Esophagus mucosa (tissue), 1 donor: ENCODE measurements at places on chromosomes 13 and 19. TPM values are rescaled to one million over a fixed set of nuclear protein-coding genes. Genes with fewer than 3 reads are reported as not detected.

DNA sequence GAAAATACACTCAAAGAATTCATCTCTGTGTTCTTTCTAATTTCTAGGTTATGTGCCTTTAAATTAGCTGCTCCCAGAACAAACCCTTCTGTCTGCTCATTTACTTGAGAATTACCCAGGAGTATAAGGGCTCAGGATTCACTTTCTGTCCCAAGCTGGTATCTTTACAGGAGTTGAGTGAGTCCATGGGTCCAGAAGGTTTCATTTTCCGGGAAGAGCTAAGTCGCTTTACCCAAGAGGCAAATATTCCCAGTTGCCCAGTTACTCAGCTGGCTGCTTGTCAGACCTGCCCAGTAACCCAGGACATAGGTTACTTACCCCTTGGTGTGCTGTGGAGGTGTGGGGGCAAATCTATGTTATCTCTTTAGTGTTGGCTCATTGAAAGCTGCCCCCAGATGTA, 47.3 kb downstream of the DHRS12 start:
- ATAC-seq = no peak

DNA sequence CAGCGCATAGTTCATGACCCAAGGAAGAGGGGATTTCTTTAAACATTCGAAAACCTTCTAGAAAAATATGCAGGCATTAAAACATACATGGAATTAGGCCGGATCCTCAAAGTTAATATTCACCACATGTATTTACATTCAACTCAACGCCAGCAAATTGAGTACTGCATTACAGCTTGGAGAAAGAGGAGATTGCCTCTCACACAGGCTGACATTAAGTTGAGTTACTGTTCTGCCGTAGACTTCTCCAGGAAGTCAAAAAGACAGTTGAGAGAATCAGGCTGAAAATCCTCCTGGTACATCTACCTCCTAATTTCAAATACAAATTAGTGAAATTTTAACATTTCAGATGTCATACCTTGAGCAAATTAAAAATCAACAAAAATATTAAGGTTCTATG, 195.7 kb downstream of the URI1 start:
- no peak for ATAC-seq

The ZNF77 gene
- total RNA-seq = 2.4 TPM

The XRCC1 gene
- 15.6 TPM for total RNA-seq

- ATAC-seq = no peak
These were observed 4.9 kb upstream of the STARD13 start for GRCh38 chr13:33290421-33290965.

The CRX gene
- total RNA-seq = not detected

The ATP8A2 gene
- total RNA-seq = not detected

DNA sequence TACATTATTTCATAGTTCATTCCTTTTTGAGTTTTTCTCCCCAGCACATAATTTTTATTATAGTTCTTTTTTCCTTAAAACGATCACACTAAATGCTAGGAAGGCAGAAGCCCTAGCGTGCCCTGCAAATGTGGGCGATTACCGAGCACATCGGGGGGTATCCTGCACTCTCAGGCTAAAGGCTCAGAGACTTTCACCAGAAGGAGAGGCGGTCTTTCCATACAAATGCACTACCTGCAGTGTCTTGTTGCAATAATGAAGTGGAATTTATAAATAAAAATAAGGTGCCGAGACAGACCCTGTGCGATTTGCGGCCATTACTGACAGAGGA, 29.3 kb upstream of the SPACA7 start:
- ATAC-seq = no peak

The SLC25A41 gene
- 0.36 TPM for total RNA-seq

DNA sequence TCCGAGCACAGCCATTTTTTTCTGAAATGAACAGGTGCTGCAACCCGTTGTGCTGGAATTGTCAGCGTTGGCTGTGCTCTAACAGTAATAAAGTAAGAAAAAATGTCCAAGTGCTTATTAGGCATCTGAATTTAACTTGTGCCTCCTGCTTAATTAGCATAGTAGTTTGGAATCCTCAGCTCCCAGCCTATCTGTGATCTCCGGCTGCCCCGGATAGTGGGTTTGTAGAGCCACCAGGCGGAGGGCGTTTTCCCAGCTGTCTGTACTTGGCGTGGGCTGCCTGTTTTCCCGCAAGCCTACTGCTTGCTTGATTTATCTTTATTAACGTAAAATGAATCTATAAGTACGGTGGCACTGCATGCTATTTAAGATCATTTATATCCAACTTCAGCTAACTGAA, 137.9 kb downstream of the MTUS2 start:
- ATAC-seq = no peak

DNA sequence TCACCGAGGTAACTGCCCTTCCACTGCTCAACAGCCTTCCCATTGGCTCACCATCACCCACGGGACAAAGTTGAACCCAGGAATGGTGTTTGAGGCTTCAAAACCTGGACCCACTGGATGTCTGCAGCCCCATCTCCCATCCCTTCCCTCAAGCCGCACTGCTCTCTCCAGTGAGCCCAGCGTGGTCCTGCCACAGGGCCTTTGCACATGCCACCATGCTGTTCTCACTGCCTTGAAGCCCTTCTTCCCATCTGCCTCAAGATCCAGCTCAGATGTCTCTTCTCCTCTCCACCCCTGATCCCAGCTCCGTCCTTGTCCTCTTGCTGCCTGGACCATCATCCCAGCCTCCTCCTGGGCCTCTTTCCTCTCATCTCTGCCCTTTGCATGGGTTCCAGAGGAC, 4.0 kb downstream of the SHISA7 start:
- no peak for ATAC-seq

- ATAC-seq = no peak
These were observed at the start of gene MYO16 for GRCh38 chr13:108629181-108629752. Gene MYO16 (plus strand): TSS chr13:108629611. CDS start chr13:108629845, 234 bp downstream.

- peak; percentile 48 for ATAC-seq
These were observed 63.7 kb upstream of the WDFY2 start for GRCh38 chr13:51520524-51520923.

The SHANK1 gene
- 0.04 TPM for total RNA-seq

- no peak for ATAC-seq
These were observed 17.5 kb upstream of the ASPDH start for GRCh38 chr19:50531171-50531612.

DNA sequence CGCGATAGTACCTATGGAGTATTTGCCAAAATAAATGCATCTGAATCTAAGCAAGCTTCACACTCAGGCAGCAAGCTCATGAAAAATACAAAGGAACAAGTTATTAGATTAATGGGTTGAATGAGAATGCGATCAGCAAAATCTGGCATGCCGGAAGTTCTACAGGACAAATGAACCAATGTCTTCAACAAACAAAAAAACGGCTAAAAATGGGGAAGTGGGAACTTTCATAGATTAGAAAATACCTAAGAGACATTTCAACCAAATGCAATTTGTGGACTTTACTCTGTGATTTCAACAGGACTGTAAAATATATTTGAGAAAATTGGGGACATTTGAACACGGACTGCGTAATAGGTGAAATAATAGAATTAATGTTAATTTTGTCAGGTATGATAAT, 22.4 kb upstream of the RNASEH2B start:
- ATAC-seq = no peak

The TRPC4 gene
- total RNA-seq = not detected

The CLEC4G gene
- total RNA-seq = not detected

DNA sequence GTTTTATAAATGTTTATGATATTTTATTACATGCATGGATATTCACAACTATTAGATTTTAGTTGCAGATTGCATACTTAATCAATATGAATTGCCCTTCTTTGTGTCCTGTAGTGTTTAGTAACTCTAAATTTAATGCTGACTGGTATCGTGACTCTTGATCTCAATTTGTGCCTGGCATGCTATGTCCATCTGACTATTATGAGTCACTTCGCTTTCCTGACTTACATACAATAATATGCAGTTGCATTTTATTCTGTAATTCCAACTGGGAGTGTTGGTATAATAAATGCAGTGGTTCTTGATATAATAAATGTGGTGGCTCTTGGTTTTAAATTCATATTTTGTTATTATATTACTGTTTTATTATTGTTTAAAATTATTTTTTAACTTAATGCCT, 277.5 kb downstream of the LIG4 start:
- ATAC-seq = no peak

DNA sequence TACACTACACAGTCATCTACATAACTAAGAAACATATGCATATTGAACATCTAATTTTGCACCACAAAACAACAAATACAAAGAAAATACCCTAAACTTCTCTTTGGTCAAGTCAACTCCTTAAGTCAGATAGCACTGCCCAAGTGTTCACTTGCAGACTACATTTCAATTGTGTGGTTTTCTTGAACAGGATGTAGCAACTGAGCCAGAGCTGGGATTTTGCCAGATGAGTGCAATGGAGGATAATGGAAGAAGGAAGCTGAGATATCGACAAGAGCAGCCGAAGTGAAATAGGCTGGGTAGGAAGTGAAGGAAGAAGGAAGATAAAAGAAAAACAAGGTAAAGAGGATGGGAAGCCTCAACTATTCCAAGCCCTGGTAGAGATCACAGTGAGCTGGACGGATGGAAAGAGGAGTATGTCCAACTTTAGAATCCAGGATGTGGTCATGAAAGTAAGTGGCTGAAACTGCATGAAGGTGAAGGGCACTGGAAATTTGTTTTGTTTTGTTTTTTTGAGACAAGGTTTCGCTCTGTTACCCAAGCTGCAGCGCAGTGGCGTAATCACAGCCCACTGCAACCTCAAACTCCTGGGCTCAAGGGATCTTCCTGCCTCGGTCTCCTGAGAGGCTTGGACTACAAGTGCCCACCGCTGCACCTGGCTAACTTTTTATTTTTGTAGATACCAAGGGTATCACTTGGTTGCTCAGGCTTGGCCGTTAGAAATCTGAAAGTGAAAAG, 15.0 kb downstream of the NUFIP1 start:
- no peak for ATAC-seq
